Psoas muscle (tissue), 8 donors: ENCODE measurements at places on chromosomes 1 and 21. TPM values are rescaled to one million over a fixed set of nuclear protein-coding genes. Genes with fewer than 3 reads are reported as not detected.

Gene PKN2
- 18.6 TPM for total RNA-seq

Gene C1orf226
- total RNA-seq = 0.61 TPM

Gene TNNI3K
- 1.2 TPM for total RNA-seq

Gene OVAAL
- not detected for total RNA-seq

Gene MTARC2
- 9.8 TPM for total RNA-seq

Gene RHCE
- total RNA-seq = 2.0 TPM

Gene RGSL1
- total RNA-seq = not detected
